ENCODE measurements at places on chromosomes 4 and X.

GRCh38 chr4:25815586-25815985 is 47.2 kb downstream of the SEL1L3 start:
- DNase-seq: no peak

- no peak for DNase-seq
Observed at GRCh38 chr4:153684971-153685371, 891 bp downstream of the TLR2 start.

DNA sequence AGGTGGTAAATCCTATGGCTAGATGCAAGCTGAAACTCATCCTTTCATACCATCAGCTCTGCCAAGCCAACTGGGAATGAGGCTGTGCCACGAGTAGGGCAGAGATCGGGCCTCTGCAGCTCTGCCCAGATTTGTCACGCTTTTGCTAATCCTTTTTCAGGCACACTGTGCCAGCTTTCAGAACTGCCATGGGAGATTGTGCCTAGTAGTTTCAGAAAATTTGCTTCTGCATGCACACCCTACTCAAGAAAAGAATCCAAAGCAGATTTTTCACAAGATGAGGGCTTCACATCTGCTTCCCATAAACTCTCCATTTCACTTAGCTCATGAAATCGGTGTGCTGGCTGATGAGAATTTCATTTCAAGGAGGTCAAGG is 3.3 kb upstream of the ADH7 start:
- DNase-seq: no peak

- no peak for DNase-seq
Observed at GRCh38 chrX:31130457-31131220, 58.8 kb upstream of the FTHL17 start.

DNA sequence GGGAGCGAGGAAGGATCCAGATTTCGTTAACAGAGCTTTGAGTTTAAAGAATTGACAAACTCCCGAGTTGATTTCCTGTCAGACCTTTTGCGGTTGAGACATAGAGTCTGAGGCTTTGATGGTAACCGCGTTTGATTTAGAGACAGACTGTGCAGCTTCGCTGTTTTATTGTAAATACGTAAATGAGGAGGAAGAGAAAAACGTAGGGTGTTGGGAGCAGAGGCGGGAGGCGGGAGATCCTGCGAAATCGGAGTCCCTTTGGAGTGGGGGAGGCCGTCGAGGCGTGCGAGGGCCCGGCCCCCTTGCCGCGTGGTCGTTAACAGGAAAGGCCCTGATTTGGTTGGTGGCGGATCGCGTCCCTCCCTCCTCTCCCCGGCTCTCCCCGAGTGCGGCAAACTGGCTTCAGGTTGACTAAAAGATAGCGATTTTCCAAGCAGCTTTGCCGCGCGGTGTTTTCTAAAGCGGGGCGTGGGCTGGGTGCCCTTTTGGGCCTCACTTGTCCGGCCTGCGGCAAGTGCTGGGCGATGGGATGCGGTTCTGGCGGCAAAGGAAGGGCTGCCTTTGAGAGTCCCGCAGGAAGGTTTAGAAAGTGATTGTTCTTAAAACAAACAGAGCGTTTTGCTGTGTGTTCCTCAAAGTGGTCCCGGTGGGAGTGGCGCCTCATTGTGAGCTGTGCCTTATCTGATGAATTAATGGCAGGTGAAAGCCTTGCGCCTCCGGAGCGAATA is 857 bp downstream of the SCML1 start:
- DNase-seq: no peak

GRCh38 chr4:89137695-89138094 is 26.4 kb downstream of the TIGD2 start:
- DNase-seq: no peak

- DNase-seq: no peak
Observed at GRCh38 chrX:16144420-16144819, 21.1 kb downstream of the GRPR start.

DNA sequence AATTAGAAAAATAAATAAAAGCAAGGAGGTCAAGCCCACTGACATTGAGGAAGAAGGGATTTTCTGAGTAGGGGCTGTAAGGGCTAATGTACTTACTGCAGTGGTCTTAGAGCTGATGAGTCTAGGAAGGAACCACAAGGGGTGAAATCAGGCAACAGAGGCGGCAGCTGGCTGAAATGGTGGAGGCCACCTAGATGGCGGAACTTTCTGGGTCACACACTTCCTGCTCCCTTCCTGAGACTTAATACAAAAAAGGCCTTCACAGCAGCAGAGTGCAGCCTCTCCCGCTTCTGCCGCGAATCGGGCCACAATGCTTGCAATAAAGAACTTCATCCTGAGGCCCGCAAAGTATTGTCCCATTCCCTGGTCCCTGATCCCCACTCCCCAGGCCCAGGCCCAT is 15.4 kb downstream of the SNX12 start:
- no peak for DNase-seq

DNA sequence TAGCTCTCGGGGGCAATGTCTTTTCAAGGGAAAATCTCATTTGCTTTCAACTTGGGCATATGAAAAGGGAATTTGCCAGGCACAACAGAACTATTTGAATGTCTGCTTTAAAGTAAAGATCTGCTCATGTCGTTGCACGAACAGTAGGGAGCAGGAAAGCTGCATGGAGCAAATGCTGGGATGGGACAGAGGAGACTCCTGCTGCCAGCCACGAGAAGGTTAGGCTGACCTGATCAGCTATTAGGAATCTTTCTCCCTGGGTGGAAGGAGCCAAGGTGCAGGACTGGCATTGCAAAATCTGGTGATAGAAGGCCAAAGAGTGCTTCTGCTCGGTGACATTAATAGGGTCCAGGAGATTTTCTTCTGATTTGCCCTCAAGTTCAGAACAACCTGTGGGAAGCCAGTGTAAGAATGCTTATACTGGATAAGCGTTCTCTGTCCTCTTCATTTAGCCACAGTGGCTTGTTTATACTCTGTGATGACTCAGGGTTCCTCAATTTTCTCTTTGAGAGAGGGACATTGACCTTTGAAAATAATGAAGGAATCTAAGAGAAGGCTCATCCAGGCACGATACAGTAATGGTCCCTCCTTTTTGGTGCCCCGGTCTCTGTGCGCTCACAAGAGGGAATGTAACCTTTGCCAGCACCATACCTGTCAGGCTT is 22.9 kb downstream of the FHL1 start:
- no peak for DNase-seq

- DNase-seq: no peak
Observed at GRCh38 chr4:183571350-183571941, 66.6 kb downstream of the ING2 start.

GRCh38 chrX:45422216-45422925 is 221.7 kb upstream of the DIPK2B start:
- no peak for DNase-seq

- peak; percentile 9 for DNase-seq
Observed at GRCh38 chrX:119870626-119871131, 854 bp downstream of the RNF113A start.

DNA sequence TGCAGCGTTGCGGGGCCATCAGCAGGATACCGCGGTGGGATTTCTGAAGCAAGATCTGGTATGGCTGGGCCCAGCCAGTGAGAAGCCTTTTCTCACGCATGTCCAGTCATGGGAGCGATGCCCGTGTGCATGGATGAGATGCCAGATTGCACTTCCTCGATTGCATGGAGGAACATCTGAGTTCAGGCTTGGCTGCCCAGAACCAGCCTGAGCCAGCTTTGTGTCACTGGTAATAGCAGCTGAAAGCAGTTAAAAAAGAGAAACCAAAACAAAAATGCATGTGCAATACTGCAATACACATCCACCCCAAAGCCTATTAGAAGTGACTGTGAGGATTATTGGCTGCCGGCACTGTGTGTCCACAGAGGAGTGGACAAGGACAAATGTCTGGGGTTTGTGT is 59.3 kb downstream of the PSAPL1 start:
- no peak for DNase-seq
